ENCODE measurements at places on chromosomes 2 and 18. TPM values are rescaled to one million over a fixed set of nuclear protein-coding genes. Genes with fewer than 3 reads are reported as not detected.

DNA sequence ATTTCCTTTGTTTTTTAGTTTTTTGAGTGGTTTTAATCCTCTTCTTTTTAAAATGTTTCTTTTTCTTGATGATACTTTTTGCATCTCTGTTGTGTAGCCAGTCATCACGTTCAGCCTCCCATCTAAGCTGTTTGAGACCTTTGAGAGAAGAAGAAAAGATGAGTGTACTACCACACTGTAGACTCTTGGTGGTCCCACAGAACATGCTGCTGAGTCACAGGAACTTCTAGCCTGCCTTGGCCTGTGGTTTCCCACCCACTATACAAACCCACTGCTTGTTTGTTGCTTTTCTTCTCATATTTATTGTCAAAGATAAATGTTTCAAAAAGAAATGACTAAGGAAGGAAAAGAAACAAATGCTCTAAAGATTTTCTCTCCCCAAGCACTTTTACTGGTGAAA, 5.5 kb downstream of the CEBPZOS start:
- DNase-seq: no peak

DNA sequence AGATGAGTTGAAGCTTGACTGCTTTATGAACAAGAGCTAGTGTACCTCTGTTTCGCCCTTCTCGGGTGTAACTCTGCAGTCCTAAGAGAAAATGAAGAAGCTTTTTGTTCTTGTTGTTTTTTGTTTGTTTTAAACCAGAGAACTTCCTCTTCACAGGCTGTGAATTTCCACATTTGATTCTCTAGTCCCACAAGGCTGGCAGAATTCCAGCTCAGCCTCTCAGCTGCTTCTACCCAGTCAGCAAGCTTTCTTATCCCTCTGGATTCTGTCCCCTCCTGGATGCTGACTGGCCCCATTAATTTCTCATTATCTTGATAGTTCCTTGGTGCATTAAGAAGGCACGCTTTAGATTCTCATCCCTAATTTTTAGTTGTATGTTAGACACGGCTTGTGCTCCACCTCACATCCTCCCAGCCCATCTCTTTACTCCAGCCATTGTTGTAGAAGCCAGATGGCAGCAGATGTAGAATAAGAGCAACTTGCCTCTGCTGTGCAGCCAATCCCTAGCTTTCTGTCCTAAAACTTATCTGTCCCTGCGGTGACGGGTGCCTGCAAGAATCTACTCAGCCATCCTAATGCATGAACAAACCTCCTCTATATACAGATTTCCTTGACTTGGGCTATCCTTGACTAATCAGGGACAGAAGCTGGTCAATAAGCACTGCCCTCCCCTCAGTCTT, 12.3 kb upstream of the RESP18 start:
- no peak for DNase-seq

DNA sequence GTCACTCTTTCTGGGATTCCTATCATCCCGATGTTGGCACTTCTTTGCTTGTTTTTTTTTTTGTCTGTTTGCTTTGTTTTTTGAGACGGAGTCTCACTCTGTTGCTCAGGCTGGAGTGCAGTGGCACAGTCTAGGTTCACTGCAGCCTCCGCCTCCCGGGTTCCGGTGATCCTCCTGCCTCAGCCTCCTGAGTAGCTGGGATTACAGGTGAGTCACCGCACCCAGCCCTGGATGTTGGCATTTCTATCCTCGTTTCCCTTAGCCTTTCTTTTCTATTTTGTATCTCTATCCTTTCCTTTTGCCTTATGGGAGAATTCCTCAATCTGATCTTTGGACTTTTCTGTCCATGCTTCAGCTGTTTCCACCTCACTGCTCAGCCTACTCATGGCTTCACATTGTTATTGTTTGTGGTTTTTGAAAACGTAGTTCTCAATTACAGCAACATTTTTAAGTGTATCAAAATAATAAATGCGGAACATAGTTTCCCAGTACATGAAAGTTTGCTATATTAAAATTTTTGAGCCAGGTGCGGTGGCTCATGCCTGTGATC, 62.1 kb upstream of the ZNF516 start:
- no peak for DNase-seq

- no peak for DNase-seq
Measured at GRCh38 chr2:148350199-148350598, 294.4 kb upstream of the EPC2 start.

Gene SRBD1
- 20.4 TPM for total RNA-seq

Gene FEV
- total RNA-seq: not detected

Measured in H1 (cell line).